Cerebellum (tissue), 4 donors: ENCODE measurements at places on chromosomes 11 and 22. TPM values are rescaled to one million over a fixed set of nuclear protein-coding genes. Genes with fewer than 3 reads are reported as not detected.

CSNK2A3 gene
- total RNA-seq = 6.2 TPM

C11orf97 gene
- not detected for total RNA-seq

BTBD18 gene
- not detected for total RNA-seq

TSPAN18 gene
- 31.9 TPM for total RNA-seq

C22orf23 gene
- total RNA-seq = 1.4 TPM

DEPDC7 gene
- 7.3 TPM for total RNA-seq

ROBO4 gene
- total RNA-seq = 7.9 TPM

GAL3ST1 gene
- 2.8 TPM for total RNA-seq

PRG2 gene
- total RNA-seq = 0.36 TPM
